ENCODE measurements at places on chromosomes 13 and 19.

DNA sequence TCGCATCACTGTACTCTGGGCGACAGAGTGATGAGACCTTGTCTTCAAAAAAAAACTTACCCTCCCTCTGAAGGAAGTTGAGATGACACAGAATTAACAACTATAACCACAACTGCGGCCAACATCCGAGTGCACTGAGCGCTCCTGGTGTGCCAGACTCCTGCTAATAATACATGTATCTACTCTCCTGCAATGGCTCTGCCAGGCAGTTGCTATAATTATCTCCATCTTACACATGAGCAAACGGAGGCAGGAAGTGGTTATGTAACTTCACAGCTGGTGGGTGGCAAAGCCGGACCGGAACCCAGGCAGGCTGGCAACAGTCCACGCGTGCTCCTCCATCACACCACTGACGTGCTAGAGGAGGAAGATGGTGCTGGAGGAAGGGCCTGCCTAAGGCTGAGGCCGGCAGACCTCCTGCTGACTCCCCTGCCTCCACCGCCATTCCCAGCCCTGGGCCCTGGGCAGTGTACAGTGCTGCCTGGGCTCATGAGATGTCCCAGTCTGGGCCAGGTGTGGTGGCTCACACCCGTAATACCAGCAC lies 12.6 kb downstream of the XRCC1 start:
- DNase-seq, result no peak

DNA sequence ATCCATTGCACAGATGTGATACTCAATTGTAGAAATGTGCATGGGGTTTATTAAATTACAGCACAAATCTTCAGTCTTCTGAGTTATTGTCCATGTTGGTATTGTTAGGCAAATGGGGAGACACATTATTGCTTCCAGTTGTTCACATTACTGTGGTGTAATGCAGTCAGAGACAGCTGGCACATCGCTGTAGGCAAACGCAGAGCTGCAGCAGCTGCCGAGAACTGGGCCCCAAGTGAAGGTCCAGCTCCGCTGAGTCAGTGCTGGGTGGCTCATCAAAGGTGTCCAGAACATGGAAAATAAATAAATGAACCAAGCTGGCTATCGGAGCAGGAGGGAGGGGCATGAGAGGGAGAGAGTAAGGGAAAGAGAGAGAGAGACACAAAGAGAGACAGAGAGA lies 299.1 kb upstream of the OBI1 start:
- no peak for DNase-seq

GRCh38 chr19:38736036-38736412 lies 8.2 kb downstream of the CAPN12 start:
- DNase-seq, result no peak

GRCh38 chr13:87820241-87820640 lies 149.1 kb downstream of the SLITRK5 start:
- DNase-seq, result no peak

- no peak for DNase-seq
Measured at GRCh38 chr19:3413796-3414327, 47.5 kb downstream of the NFIC start.

- DNase-seq, result no peak
Measured at GRCh38 chr13:113862931-113863523, 849 bp downstream of the GAS6 start.

GRCh38 chr13:75901501-75901900 lies 265.4 kb downstream of the LMO7 start:
- no peak for DNase-seq

- no peak for DNase-seq
Measured at GRCh38 chr13:27124571-27124970, 47.0 kb downstream of the USP12 start.

GRCh38 chr13:49791711-49792549 lies 552 bp downstream of the KPNA3 start:
- peak; percentile 16 for DNase-seq

DNA sequence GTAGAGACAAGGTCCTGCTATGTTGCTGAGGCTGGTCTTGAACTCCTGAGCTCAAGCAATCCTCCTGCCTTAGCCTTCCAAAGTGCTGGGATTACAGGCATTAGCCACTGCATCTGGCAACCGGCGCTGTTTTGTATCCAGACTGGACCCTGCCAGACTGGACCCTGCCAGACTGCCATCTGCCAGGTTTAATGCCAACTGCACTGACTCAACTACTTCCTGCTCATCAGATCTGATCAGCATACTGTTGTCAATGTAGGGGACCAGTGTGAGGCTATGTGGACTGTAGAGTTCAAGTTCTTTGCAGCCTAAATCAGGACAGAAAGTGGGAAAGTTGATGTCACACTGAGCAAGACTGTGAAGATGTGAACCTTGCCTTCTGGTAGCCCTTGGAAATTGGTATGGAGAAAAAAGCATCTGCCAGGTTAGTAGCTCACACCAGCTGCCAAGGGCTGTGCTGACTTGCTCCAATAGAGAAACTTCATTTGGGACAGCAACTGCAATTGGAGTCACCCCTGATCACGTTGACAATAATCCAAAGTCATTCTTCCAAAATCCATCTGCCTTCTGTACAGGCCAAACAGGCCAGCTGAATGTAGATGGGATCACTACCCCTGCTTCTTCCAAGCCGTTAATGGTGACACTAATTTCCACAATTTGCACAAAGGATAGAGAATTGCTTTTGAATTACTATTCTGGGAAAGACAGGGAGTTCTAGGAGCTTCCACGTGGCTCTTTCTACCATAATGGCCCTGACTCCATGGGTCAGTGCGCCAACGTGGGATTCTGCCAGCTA lies 36.8 kb upstream of the ATP1A3 start:
- DNase-seq, result peak; percentile 6

GRCh38 chr13:20425819-20426219 lies 99.8 kb downstream of the CRYL1 start:
- no peak for DNase-seq

DNA sequence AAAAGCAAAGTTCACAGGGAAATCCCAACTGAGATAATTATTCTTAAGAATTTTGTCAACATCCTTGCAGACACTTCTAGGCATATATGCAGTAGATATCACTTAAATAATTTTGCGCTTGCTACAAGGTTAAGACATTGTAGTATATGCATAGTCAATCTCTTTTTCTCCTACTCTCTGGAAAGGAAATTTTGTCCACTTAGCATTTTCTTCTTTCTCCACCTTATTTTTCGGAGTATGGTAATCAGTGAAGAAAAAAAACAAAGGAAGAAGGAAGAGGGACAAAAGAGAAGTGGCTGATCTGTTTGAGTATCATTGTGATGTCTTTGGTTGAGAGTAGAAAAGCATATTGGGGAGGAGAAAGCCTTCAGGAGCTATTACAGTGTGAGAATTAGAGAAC lies 104.6 kb downstream of the LACC1 start:
- DNase-seq, result no peak

DNA sequence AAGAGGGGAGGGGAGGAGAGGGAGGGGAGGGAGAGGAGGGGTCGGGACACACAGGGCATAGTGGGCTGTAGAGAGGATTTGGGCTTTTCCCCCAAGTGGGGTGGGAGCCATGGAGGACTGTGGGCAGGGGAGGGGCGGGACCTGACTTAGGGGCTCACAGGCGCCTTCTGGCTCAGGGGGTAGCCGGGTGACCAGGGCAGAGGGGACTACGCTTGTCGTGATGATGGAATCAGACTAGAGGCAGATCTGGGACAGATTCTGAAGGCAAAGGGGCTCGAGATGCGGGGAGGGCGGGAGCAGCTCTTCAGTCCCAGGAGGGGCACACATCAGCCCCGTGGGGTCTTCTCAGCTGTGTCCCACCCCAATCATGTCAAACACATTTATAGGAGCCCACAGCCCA lies 13.5 kb downstream of the NDUFA11 start:
- no peak for DNase-seq

DNA sequence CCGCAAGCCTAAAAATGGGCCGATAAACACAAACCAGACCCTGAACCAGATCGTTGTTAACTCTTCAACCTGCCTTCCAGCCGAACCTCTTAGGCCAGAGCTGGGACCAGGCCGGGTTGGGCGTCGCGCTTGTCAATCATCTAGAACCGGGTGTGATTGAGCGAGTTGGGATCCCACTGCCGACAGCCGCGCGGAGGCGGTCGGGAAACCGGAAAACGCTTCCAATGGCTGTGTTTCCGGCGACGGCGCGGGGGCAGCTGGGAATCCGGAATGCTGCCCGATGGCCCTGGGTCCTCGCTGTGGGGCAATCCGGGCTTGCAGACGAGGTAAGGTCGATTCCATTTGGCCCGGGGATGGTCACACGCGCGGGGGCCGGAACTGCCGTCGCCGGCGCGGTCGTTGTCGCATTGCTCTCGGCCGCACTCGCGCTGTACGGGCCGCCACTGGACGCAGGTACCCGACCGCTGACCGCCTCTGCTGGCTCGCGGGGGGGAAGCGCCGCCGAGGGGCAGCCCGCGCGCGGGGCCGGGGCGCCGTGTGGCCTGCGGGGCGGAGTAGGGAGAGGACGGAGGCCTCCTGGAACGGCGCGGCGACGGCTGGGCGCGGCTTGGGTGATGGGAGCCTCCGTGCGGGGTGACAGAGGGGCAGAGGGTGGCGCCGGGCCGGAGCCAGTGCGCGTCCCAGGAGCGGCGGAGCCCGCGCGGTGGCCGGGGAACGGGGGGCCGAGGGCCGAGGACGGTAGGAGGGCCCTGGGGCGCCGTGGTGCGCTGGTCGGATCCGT lies at the start of gene NAXD:
Gene NAXD, plus strand, starts transcription at position 224 of the 781 bp plus-strand sequence. Its CDS starts 57 bp downstream, at position 281.
- DNase-seq, result peak; percentile 95

DNA sequence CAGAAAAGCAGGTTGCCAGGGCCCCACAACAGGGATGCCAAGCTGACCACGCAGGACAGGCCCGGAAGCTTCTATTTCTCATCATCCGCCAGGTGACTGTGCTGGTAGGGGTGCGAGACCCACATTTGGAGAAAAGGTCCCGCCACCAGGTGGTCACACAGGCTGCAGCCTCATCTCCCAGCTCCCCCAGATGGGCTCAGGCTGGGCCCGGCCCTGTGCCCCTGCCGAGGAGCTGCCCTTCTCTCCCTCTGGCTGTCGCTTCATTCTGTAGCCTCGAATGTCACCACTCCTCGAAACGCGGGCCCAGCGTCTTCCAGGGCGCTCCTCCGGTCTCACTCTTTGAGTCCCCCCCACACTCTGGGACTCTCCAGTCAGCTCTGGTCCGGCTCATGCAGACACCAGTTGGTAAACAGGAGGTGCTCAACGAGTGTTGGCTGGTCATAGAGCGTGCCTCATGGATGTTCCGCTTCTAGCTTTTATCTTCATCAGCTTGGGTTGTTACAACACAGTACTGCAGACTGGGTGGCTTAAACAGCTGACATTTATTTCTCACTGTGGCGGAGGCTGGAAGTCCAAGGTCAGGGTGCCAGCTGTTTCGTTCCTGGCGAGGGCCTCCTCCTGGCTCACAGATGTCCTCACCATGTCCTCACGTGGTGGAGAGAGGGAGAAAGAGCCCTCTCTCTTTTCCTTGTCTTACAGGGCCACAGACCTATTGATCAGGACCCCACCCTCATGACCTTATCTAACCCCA lies 87.1 kb downstream of the TEX29 start:
- DNase-seq, result no peak

- no peak for DNase-seq
Measured at GRCh38 chr13:24087605-24088225, 72.8 kb upstream of the SPATA13 start.

- no peak for DNase-seq
Measured at GRCh38 chr13:30435911-30436451, 13.7 kb downstream of the UBE2L5 start.

GRCh38 chr19:38929929-38930775 lies at the start of gene SARS2:
TSS of gene SARS2 (minus strand) at chr19:38930763. CDS start at chr19:38930736, 27 bp downstream.
- peak; percentile 99 for DNase-seq

- DNase-seq, result no peak
Measured at GRCh38 chr19:1070931-1071791, 4.2 kb downstream of the ARHGAP45 start.

GRCh38 chr19:2639999-2640398 lies 62.5 kb downstream of the GNG7 start:
- DNase-seq, result no peak

GRCh38 chr19:54160182-54160811 lies 776 bp upstream of the LENG1 start:
- no peak for DNase-seq

- DNase-seq, result no peak
Measured at GRCh38 chr19:4910594-4911281, 1.4 kb downstream of the UHRF1 start.
